Activated CD4-positive, alpha-beta memory T cell treated with anti-CD3 and anti-CD28 coated beads, Interleukin-2, amount 10 ng/mL, durations not matched to agents 7 days and 5 days (primary cell): ENCODE measurements at places on chromosomes 3 and 15. TPM values are rescaled to one million over a fixed set of nuclear protein-coding genes. Genes with fewer than 3 reads are reported as not detected.

DNA sequence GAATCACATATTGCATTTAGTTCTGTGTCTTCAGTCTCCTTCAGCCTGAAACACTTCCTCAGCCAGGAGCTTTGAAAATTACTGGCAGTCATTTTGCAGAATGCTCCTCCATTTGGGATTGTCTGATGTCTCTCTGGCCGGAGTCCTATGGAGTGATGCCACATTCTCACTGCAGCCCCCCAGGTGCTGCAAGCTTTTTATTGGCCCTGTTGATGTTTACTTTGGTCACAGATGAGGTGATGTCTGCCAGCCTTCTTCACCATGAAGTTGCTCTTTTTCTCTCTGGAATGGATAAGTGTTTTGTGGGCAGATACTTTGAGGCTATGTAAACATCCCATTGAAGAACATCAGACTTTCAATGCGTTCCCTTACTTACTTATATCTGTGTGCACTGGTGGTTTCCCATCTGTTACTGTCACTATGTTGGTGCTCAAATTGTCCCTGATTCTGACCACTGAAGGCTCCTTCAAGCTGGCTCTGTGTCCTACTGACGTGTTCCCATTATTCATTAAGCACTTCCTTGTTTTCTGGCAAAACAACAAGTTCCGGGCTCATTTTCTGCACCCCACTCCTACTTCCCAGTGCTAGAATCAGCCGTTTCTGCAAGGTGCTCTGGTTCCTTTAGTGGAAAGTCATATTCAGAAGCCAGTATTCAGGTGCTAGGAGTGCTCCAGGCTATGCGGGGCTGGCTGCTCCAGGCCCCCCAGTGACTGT, 1.4 kb upstream of the CLEC3B start:
- H3K4me3 ChIP-seq = no peak overlapping the region
- no peak for DNase-seq
- peaks cover 12% of the 10 kb centered on the region for H3K4me1 ChIP-seq
- H3K36me3 ChIP-seq = no peaks in the 10 kb centered on the region
- peaks cover 17% of the 10 kb centered on the region for H3K27me3 ChIP-seq
- no peak overlapping the region for H3K27ac ChIP-seq

- H3K36me3 ChIP-seq = no peaks in the 10 kb centered on the region
- H3K4me1 ChIP-seq = peaks cover 65% of the 10 kb centered on the region
- no peak for DNase-seq
- no peaks in the 10 kb centered on the region for H3K27me3 ChIP-seq
- H3K4me3 ChIP-seq = no peak overlapping the region
- no peak overlapping the region for H3K27ac ChIP-seq
Observed at GRCh38 chr3:46541835-46542234, 24.3 kb downstream of the LRRC2 start.

DNA sequence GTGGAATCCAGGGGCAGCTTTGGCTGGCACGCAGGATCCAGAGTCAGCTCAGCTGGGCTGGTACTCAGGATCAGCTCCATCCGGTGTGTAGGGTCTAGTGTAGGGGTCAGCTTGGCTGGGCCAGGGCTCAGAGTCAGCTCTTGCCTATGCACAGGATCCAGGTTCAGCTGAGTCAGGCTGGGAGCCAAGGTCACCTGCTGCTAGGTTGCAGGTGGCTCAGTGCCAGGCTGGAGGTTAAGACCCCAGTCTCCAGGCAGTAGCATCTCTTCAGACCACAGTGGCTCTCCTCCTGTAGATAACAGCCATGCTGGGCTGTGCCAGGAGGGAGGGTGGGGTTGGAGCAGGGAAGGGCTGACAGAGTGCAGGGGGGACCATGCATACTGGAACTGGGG, 1.8 kb downstream of the HYAL3 start:
- H3K27ac ChIP-seq = no peak overlapping the region
- peak overlapping the region; percentile 99 for H3K4me3 ChIP-seq
- no peaks in the 10 kb centered on the region for H3K27me3 ChIP-seq
- peaks cover 12% of the 10 kb centered on the region for H3K36me3 ChIP-seq
- peaks cover 44% of the 10 kb centered on the region for H3K4me1 ChIP-seq
- DNase-seq = no peak

GRCh38 chr15:90203922-90204321, 2.8 kb downstream of the SEMA4B start:
- H3K36me3 ChIP-seq = peaks cover 27% of the 10 kb centered on the region
- H3K27me3 ChIP-seq = peaks cover 3% of the 10 kb centered on the region
- H3K4me1 ChIP-seq = peaks cover 30% of the 10 kb centered on the region
- no peak for DNase-seq
- H3K4me3 ChIP-seq = no peak overlapping the region

DNA sequence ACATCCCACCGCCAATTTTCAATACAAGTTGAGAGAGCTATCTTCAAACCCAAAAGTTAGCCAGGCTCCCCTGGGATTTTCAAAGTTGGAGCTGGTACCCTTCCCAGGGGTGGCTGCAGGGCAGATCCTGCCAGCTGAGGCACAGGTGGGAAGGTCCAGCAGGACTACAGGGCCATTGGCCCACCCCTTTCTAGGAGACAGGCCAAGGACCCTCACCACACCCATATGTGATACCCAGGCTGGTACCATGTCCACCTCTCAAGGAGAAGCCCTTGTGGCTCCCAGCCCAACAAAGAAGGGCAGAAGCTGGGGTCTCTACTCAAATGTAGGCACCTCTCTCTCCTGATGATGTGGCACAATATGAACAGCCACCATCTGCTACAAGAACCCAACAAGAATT, 8.0 kb downstream of the POC1A start:
- H3K36me3 ChIP-seq = peaks cover 46% of the 10 kb centered on the region
- DNase-seq = no peak
- no peaks in the 10 kb centered on the region for H3K27me3 ChIP-seq
- no peak overlapping the region for H3K4me3 ChIP-seq
- peaks cover 12% of the 10 kb centered on the region for H3K4me1 ChIP-seq

DNA sequence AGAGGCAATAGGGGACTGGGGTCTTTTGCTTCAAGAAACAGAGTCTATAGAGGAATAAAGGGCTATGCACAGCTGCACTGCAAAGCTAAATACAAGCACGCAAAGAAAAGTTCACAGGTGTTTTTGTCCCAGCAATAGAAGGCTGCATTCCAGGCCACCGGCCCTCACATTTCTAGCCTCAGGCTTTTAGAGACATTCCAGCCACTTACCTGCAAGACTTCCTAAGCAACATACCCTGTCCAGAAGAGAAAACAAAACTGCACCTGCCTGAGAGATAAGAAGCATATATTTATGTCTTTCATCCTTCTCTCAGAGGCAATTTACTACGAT, 220.5 kb downstream of the OPA1 start:
- no peaks in the 10 kb centered on the region for H3K4me1 ChIP-seq
- no peak overlapping the region for H3K4me3 ChIP-seq
- no peaks in the 10 kb centered on the region for H3K36me3 ChIP-seq
- DNase-seq = no peak
- H3K27ac ChIP-seq = no peak overlapping the region

CPOX gene
- total RNA-seq = 75.9 TPM
